Stimulated activated CD4-positive, alpha-beta T cell treated with anti-CD3 and anti-CD28 coated beads, Interleukin-1b, Interleukin-23, amount 100 ng/mL, for 24 hours (primary cell): ENCODE measurements at places on chromosomes 7 and 10.

DNA sequence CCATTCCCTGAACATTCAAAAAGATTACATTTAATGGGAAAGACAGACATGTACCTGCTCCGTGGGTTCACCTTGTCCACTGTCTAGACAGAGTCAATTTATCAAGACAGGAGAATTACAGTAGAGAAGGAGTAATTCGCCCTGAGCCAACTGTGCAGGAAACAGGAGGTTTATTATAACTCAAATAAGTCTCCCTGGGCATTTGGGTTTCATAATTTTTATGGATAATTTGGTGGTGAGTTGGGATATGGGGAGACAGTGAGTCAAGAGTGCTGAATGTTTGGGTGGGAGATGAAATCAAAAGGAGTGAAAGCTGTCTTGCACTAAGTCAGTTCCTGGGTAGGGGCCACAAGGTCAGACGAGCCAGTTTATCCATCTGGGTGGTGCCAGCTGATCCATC is 165.9 kb upstream of the NAMPT start:
- no peak for DNase-seq

- DNase-seq, result no peak
Measured at GRCh38 chr10:32911285-32912016, 46.6 kb downstream of the ITGB1 start.

DNA sequence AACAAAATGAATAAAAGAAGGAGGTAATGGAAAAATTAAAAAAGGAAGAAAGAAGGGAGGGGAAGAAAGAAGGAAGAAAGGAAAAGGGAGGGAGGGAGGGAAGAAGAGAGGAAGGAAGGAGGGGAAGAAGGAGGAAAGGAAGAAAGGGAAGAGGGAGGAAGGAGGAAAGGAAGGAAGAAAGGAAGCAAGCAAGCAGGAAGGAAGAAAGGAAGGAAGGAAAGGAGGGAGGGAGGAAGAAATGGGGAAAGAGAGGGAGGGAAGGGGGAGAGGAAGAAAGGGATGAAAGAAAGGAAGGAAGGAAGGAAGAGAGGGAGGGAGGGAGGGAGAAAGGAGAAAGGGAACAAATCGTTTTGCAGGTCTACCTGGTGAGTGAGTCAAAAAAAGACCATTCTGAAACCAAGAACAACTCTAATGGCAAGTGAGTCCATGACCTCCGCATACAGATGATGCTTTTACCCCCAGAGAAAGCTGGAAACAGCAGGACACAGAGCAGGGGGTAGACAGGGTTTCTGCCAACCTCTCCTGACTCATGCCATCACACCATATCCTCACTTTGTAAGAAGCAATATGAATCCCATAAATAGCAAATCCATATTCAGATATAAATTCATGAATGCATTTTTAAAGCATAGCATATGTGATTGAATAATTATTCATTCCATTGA is 1112.9 kb upstream of the AUTS2 start:
- no peak for DNase-seq

DNA sequence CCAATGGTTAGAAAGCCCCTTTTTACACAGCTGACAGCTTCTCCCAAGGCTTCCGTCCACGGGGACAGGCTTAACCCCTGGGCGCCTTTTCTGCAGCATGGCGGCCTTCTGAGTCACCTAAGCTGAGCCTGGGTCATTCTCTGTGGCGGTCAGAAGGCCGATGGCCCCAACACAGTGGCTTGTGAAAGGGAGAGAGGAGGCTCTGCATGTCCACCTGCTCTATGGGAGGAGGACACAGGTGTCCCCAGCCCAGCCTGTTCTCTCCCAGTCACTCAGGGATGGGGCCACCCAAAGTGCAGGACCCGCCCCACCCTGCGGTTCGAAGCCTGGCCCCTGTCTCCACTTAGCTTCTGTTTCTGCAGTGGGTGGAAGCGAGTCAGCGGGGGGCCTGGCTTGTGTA is 20.4 kb upstream of the TTYH3 start:
- DNase-seq, result no peak

DNA sequence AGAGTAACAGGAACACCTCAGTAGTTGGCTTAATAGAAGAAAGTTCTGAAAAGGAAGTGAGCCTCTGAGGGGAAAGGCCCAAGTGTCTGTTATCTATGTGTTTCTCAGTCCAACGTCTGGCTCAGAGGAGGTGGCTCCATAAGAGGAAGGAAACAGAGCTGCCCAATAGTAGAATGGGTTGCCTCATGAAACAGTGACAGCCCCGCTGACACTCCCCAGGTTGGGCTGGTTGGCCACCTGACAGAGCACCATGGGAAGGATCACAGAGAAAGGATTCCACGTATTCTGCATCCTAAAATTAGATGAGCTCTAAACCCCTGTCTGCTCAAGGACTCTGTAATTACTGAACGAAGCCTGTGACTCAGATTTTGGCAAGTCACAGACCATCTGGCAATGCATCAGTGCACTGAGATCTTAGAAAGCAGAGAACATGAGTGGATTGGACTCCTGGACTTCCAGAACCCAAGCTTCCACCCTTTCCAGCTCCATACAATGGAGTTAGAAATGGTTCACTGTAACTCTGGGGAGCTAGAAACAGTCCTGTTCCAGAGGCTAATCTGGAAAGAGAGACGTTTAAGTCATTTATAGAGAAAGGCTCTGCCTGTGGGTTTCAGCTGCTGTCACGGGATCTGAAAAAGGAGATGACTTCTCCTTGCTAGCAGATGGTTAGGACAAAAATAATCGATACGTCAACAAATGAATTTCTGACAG is 2.9 kb downstream of the PKD2L1 start:
- no peak for DNase-seq

- no peak for DNase-seq
Measured at GRCh38 chr10:31757831-31758230, 170.8 kb downstream of the ARHGAP12 start.

GRCh38 chr10:118272149-118272721 is 69.9 kb downstream of the FAM204A start:
- DNase-seq, result no peak

DNA sequence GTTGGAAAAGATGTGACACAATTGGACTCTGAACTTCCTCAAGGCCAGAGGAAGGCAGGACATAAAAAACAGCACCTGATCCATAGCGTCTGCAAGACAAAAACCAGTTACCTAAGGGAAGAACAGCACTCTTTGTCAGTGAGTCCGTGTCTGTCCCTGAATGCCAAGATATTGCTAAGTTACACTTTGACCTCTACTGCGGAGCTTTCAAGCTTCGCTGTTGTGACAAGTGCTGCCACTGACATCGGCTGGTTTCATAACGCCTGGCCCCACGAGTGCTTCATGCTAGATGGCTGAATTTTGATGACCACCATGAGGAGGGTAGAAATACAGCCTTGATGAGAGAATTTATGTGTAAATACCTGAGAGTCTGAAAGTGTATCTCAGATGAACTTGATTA is 49.7 kb upstream of the JAZF1 start:
- no peak for DNase-seq

DNA sequence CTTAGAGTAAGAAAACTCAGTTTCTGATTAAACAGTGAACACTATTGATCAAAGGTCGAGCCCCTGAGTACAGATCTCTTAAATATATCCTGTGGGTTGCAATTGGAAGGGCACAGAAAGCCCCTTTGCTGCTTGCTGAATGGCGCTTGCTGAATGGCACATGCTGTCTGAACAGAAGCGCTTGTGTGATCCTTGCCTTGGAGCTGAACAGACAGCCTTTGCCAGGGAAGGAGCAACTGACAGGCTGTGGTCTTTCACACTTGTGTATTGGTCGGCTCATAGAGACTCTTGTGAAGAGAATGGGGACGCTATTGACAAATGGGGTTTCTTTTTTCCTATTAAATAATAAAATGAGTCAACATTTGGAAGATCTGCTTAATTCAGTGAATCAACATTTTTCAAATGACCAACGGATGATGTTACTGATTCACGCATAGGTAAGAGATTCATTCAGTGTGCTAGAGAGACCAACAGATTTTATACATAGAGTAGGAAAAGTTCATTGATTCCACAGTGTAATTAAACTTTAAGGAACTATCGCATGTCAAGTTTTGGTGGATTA is 99.4 kb upstream of the TNS3 start:
- no peak for DNase-seq
